Cortex of kidney (tissue), 1 donor: ENCODE measurements at places on chromosomes 6 and 20.

- no peak for DNase-seq
These were observed 5.2 kb upstream of the TREM1 start for GRCh38 chr6:41291717-41292116.

- DNase-seq, result no peak
These were observed 14.5 kb upstream of the IRF4 start for GRCh38 chr6:376827-377640.

DNA sequence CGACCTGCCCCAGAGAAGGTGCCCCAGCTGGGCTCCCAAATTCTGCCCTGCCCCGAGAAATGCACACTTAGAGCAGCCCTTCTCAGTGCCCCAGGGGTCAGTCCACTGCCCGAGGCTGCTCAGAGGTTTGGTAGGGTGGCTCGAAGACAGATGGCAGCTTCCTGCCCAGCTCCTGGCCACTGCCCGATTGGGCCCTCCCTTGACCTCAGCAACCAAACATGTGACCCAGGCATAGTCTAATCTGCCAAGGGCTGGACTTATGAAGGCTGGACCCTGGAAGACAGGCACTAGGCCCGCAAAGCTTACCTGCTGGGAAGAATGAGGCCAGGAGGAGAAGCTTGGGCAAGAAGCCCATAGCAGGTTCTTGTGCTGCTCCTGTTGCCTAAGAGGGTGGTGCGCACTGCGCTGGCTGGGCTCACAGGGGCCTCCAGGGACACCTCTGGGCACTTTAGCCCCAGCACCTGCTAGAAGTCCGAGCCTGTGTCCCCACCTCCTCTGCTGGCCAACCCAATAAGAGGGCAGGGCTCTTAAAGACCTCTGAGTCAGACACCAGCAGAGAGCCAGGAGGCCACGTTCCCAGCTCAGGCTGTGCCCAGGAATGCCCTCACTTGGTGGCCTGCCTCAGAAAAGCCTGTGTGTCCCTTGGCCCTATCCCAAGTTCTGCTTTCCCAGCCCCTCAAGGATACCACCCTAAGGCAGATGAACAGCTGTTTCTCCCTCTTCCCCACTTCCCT lies 5.5 kb downstream of the SIGLEC1 start:
- no peak for DNase-seq

DNA sequence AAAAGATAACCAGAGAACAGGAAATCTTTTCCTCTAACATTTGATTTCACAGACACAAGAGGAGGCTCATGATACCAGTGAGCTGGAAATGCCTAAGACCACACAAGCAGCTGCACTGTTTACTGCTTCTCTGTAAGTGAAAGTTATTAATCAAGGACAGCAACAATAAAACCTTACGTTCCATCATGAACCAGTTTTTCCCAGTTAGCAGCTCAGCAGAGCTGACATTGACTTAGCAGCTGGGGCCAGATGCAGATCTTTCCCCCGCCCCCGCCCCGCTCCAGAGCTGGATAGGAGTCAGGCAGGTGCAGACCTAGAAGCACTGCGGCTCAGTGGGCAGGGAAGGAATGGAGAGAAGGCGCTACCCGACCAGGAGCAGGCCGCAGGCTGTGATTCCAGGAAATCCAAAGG lies 275.2 kb downstream of the GMDS start:
- DNase-seq, result no peak

DNA sequence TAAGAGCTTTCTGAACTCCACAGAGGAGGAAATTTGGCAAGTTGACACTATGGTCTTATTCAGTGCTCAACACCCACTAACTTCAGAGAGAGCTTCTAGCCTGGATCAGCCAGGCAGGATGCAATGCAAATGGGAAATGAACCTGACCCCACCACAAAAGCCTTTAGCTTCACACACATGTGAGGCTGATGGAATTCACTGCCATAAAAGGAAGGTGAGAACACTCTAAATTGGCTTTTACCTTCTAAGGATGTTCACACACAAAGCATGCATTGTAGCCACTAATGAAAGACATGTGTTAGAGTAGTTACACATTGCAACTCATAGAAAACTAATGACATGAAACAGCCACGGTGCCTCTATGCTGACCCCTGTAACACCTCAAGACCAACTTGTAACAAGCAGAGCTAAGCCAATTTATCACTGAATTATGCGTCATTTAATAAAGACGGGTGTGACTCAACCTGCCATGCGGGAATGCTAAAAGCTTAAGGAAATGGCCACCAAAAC lies 262.1 kb downstream of the HACE1 start:
- DNase-seq, result no peak

GRCh38 chr20:60281295-60281694 lies 323.1 kb downstream of the CDH26 start:
- DNase-seq, result no peak

GRCh38 chr6:2998998-2999617 lies 586 bp upstream of the NQO2 start:
- DNase-seq, result no peak

GRCh38 chr6:131629651-131630050 lies 1.6 kb upstream of the MED23 start:
- no peak for DNase-seq

- DNase-seq, result no peak
These were observed 82.4 kb upstream of the TGM3 start for GRCh38 chr20:2213401-2213800.

- no peak for DNase-seq
These were observed 54.7 kb upstream of the CHRNA4 start for GRCh38 chr20:63415647-63416391.

- no peak for DNase-seq
These were observed 26.8 kb downstream of the CST8 start for GRCh38 chr20:23517719-23518118.

DNA sequence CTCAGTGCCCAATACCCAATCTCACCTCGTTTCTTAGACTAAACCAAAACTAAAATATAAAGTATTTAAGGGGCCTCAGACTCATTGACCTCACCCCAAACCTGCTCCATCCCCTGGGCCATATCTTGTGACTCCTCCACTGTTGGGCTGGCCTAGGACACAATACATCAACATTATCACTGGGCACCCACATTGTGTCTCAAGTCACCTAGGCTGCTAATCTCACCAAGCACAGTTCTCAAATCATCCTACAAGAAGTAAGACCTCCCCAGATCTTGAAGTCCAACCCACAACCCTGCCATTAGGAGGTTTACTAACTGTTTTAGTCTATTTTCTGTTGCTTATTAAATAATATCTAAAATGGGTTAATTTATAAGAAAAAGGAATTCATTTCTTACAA lies 96.2 kb downstream of the CRYBG1 start:
- DNase-seq, result no peak

DNA sequence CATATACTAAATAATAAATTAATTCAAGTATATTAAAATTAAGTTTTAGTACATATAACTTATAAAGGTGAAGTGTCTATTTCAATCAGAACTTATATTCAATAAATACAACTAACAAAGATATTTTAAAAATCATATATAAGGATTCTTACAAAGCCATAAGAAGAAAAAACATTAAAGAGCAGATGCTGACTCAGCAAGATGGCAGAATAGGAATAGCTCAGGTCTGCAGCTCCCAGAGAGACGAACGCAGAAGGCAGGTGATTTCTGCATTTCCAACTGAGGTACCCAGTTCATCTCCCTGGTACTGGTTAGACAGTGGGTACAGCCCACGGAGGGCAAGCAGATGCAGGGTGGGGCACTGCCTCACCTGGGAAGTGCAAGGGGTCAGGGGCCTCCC lies 811.1 kb downstream of the EYS start:
- no peak for DNase-seq

GRCh38 chr6:169005166-169005565 lies 248.5 kb downstream of the THBS2 start:
- DNase-seq, result no peak

DNA sequence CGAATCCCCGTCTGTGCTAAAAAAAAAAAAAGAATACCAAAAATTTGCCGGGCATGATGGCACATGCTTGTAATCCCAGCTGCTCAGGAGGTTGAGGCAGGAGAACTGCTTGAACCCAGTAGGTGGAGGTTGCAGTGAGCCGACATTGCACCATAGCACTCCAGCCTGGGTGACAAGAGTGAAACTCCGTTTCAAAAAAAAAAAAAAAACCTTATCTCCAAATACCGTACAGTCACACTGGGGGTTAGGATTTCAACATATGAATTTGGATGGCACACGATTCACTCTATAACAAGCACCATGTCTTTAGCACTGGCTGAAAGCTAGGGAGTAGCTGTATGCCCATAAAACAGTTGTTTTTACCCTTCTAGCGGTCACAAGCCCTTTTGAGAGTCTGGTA lies 3.8 kb downstream of the SMIM13 start:
- no peak for DNase-seq

DNA sequence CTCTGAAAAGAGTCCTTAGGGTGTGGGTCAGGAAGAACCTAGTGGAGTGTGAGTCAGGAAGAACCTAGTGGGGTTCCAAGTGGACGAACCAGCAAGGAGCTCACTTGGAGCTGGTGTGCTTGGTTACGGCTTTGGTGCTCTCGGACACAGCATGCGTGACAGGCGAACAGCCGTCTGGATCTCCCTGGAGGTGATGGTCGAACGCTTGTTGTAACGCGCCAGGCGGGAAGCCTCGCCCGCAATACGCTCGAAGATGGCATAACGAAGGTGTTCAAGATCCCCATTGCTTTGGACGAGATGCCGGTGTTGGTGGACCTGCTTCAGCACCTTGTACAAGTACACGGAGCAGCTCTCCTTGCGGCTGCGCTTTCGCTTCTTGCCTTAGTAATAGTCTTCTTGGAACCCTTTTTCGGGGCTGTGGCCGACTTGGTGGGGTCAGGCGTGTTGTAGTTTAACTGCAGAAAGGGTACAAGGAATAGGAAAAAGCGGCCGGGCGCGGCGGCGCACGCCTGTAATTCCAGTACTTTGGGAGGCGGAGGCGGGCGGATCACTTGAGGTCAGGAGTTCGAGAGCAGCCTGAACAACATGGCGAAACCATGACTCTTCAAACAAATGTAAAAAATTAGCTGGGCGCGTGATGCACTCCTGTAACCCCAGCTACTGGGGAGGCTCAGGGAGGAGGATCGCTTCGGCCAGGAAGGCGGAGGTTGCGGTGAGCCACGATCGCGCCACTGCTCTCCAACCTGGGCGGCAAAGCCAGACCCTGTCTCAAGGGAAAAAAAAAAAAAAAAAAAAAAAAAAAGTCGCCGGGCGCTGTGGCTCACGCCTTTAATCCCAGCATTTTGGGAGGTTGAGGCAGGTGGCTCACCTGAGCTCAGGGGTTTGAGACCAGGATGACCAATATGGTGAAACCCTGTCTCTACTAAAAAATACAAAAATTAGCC lies 48.0 kb downstream of the OR2B2 start:
- DNase-seq, result no peak

- no peak for DNase-seq
These were observed 19.7 kb downstream of the FAM217A start for GRCh38 chr6:4059115-4059777.

DNA sequence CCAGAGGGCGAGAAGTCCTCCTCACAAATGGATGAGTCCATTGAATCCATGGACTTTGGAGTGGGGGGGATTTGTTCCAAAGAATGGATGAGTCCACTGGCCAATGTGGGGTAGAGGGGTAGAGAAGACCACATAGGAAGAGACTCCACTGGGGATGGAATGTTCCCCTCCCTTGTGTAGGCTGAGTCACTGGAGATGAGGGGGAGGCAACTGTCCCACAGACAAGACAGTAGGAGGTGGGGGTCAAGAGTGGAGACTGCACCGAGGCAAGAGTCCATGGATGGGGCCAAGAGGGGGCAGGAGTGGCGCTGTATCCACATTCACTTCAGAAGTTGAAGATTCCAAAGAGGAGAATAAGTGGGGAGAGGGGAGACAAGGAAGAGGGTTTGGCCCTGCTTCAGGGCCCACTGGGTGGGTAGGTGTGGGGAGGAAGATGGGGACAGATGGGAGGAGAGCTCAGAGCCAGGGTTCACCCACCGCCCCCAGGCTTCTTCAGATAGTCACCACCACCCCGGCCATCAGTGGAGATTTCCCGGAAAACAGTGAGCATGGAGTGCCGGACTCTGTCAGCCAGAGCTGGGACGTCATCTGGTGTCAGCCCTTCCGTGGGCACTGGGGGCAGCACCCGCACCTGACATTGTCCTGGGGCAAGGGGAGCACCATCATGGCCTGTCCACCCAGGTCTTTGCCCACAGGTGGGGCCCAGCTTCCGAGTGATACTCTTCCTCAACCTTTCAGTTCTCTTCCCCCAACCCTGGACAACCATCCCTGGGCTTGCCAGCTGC lies 4.6 kb downstream of the EGFL8 start:
- DNase-seq, result no peak
